Muscle of back (tissue), 13 donors: ENCODE measurements at places on chromosomes 12 and 14. TPM values are rescaled to one million over a fixed set of nuclear protein-coding genes. Genes with fewer than 3 reads are reported as not detected.
A peak's percentile ranks its signal among the peaks of the same experiment; 100 is the strongest.

- DNase-seq: no peak
Observed at GRCh38 chr12:121630791-121631355, 4.5 kb downstream of the ORAI1 start.

DNA sequence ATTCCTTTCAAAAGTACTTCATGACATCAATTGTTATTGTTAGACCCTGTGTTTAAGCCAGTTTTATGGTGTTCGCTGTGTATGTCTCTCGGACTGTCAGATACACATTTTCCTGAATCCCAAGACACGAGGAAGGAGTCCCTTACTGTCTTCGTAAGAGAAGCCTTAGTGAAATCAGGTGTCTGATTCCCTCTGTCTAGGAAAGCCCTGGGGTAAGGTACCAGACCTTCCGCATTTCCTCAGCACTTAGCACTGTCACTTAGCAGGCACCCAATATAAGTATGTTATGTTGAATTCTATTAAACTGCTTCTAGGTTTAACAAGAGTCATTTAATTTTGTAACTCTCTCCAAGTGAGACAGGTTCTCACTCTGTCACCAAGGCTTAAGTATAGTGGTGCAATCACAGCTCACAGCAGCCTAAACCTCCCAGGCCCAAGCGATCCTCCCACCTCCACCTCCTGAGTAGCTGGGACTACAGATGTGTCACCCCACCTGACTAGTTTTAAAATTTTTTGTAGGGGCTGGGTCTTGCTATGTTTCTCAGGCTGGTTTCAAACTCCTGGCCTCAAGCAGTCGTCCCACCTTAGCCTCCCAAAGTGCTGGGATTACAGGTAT is 111.0 kb downstream of the BBS10 start:
- no peak for DNase-seq

DNA sequence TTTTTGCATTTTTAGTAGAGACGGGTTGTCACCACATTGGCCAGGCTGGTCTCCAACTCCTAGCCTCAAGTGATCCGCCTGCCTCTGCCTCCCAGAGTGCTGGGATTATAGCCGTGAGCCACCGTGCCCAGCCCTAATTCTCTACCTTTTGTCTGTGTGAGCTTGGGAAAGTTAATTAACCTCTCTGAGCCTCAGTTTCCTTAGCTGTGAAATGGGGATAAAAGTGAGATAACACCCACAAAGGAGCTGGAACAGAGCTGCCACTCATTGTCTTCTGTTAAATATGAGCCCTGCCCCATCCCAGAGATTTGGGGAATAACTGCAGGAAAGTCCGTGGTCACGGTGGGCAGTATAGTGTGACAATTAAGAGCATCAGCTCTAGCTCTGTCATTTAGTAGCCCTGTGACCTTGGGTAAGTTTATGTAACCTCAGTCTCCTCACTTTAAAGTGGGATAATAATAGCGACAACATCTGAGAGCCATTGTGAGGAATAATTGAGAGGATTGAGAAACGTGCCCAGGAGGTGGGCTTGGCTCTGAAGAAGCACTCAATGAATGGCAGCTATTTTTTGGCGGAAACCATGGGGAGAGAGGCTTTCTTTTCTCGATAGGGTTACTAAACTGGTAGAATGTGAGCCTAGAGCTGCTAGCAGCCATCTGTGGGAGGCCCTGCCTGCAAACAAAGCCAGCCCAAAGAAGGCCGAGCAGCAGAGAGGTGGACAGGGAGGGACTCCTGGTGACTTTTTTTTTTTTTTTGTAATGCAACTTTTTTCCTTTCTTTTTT is 60.8 kb upstream of the MED13L start:
- DNase-seq: no peak

- DNase-seq: no peak
Observed at GRCh38 chr14:76993752-76994151, 34.8 kb downstream of the IRF2BPL start.

DNA sequence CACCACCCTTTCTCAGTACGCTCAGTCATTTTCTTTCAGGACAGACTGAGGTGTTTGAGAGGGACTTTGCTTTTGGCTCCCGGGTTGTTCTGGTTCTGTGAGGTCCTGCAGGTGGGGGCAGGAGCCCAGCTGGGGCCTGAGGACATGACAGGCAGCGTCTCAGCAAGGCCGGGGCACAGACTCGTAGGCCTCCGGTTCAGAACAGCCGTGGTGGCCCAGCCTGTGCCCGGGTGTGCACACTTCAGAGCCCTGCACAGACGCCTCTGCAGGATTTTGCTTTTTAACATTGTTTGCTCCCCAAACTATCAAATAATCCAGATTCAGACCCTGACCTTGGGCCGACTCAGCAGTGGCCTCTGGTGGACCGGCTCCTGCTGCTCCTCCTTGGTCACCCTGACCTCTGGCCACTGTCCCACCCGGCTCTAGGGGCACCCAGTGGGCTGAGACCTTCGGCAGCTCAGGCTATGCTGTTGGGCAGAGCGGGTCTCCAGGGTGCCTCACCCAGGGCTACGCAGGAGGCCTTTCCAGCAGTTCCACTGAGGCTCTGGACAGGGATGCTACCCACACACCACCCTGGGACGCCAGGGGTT is 65.2 kb downstream of the ADGRD1 start:
- no peak for DNase-seq

GRCh38 chr14:91891721-91892220 is 24.4 kb upstream of the TC2N start:
- no peak for DNase-seq

DNA sequence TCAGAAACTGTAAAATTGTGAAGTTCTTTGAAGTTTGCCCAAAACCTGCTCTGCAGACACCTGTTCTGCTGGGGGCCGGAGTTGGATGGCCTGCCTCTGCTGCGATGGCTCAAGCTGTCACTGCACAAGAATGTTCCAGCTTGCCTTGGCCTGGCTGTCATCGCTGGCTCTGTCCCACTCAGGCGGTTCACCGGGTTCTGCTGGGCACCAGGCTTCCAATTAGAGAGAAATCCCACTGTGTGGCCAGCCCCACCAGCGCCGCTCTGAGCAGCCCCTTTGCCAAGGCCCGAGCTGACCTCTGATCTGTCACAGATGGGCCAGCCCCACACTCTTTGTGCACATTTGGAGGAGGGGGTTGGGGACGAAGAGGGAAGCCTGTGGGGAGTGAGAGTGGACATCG is 71.7 kb upstream of the GPATCH2L start:
- DNase-seq: no peak

The LAG3 gene
- 0.36 TPM for polyA plus RNA-seq

- DNase-seq: no peak
Observed at GRCh38 chr12:24751181-24751580, 197.7 kb downstream of the BCAT1 start.

GRCh38 chr12:68792952-68793351 is 15.0 kb upstream of the MDM2 start:
- DNase-seq: no peak

GRCh38 chr14:51921026-51921425 is 60.6 kb downstream of the GNG2 start:
- DNase-seq: no peak

- no peak for DNase-seq
Observed at GRCh38 chr12:46360908-46361666, 11.5 kb downstream of the SLC38A2 start.

DNA sequence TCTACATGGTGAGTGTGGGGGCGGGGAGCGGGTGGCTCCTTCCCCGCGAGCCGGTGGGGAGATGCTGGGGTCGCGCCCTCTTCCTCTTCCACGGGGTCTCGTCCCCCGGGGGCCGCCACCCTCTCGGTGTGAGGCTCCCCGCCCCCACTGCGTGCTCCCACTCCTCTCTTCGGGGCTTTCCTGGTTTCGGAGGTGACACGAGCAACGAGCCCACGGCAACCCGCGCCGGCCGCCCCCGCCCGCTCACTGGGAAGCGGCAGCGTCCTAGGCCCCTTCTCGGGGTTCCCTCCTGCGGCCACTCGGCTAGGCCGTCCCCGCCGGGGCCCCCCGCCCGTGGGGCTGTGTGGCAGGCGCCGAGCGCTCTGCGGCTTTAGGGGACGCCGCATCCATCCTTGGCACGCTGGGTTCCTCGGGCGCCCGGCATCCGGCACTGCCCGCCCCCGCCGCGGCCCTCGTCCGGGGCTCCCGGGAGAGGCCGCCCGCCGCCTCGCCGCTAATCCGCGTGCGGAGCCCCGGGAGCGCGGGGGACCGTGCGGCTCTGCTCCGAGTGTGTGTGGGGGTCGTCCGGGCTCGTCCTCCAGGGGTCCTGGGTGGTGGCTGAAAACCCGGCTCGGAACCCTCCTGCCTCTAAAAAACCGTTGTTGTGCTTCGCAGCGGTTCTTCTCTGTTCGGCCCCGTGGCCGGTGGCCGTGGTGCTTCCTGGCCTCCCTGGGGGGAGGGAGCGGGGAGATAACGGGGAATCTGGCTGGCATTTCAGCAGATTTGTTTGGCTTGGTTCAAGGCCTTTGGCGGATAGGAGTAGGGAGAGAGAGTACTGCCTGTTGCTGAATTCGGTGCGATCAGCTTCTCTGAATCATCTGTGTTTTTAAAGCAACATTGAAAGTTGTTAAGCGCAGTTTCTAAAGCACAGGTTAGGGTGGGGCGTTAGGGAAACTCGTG is 1.0 kb downstream of the PCNX1 start:
- DNase-seq: peak; percentile 77

The CACNA1C gene
- 3.3 TPM for polyA plus RNA-seq

DNA sequence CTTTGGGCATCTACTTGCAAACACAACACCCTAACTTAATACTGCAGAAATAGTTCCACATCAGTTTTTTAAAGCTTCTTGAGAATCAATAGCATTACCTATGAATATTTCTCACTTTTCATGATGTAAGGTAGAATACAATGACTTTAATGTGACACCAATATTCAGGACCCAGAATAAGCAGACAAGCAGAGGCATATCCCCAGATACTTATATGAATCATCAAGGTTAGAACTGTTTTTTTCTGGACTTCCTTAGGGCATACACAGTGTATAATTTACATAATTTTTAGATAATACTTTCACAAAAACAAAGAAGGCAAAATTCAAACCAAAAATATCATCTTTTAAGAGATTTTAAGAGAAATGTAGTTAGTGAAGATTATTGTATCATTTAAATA is 885.8 kb downstream of the FSCB start:
- DNase-seq: no peak

GRCh38 chr12:66508025-66508424 is 170.9 kb downstream of the GRIP1 start:
- no peak for DNase-seq

- DNase-seq: no peak
Observed at GRCh38 chr12:684416-684815, 21.2 kb upstream of the NINJ2 start.

- DNase-seq: no peak
Observed at GRCh38 chr12:80936353-80936641, 1.4 kb downstream of the LIN7A start.

DNA sequence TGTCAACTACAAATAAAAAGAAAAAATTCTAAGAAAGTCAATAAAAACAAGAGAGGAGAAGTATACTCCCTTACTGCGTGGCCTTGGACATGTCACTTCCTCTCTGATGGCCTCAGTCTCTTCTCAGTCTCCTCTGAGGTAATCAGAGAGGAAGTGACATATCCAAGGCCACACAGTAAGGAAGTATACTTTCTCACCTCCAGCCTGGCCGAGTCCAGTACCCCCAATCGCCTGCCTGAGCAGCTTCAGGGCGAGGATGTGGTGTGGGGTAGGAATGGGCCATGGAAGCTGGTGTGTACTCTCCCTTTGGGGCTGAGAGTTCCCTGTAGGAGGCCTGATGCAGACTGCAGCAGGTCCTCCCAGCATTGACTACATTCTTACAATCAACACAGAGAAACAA is 15.8 kb downstream of the VDR start:
- no peak for DNase-seq

DNA sequence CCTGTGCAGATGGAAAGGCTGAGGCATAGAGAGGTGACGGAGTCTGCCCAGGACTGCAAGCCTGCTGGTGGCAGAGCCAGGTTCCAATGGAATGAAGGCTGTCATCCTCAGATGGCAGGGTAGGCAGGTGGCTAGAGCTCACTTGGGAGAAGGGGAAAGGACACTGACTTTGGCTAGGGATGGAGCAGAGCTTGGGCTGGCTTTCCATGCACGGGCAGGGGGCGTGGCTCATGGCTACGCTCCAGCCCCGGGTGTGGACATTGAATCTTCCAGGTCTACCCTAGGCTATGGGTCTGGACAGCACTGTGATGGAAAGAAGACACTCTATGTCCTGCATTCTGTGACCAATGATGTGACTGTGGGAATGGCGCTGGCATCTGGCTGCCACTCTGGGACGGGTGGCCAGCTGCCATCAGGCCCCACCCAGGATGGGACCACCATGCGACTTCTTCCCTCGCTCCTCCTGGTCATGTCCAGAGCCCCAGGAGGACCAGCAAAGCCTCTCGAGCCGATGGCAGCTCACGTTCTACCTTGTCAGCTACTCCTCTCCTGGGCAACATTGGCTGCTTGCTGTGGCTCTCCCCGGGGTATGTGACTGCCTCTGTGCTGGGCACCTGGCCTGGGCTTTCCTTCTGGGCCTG is 398.7 kb downstream of the TMEM121 start:
- no peak for DNase-seq

The PLEKHG7 gene
- 1.8 TPM for polyA plus RNA-seq

DNA sequence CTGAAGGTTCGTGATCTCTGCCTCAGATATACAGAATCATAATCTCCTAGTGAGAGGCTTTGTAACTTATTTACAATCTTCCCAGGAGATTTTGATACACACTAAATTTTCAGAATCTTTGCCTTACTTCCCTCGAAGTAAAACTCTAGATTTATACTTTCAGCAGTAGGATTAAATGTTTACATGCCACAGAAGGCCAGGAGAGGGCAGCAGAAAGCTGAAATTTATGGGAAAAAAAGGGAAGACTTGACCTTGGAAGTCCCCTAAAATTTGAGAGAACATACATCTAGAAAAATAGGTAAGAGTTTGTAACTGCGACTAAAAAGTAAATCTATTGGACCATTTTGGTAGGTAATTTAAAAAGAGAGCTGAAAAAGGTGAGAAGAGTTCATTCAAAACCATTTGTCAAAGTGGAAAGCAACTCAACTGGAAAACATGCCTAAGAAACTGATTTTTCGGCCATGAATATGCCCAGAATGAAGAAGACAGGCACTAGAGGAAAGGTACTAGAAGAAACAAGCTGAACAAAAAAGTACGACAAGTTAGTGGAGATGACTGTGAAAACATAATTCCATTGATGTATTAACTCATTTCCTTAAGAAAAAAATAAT is 242.0 kb upstream of the MDGA2 start:
- peak; percentile 16 for DNase-seq

DNA sequence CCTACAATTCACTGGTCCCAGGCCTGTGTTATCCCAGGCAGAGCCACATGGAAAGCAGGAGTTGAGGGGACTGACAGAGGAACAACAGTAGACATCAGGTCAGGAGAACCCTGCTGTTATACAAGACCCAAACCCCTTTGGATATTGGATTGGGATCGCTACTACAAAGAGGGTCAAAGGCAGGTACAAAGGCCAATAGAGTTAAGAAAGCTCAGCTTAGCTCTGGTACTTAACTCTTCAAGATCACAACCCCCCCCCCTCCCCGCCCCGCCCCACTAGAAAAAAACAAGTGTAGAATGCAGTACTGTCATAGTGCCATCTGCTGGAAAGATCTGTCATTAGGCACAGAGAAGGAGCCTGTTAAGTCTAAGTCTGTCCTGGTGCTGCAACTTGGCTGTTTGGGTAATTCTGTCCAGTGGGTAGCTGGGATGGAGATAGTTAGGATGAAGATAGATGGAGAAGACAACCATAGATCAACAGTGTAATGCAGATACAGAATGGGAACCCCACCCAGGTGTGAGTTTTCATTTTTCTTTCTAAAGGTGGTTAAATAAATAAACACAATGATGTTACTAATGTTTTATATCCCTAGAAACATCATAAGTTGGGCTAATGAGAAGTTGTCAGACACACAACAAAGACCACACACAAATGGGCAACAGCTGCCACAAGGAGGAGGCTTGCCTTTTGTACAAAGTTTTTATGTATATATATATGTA is 17.2 kb downstream of the REM2 start:
- peak; percentile 59 for DNase-seq
